ENCODE measurements at places on chromosomes 16 and 17.

DNA sequence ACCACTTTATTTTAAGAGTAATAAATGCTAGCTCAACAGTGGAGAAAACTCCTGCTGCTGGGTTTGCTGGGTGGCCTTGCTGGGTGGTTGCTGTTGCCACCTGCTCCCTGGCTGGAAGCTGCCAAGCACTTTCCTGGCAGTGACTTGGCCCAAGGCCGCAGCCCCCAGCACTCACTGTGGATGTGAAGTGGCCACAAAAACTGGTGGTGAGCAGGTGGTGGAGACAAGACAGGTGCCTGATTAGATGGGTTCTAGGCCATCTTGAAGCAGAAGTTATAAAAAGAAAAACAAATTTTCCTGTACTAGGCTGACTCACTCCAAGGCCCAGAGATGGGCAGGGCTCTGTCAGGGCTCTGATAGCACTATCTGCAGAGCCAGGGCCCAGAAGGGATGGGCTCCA lies 224.7 kb upstream of the NLRP1 start:
- no peaks in the 10 kb centered on the region for H3K4me1 ChIP-seq
- no peak overlapping the region for H3K4me3 ChIP-seq
- no peaks in the 10 kb centered on the region for H3K27me3 ChIP-seq
- no peak for DNase-seq

DNA sequence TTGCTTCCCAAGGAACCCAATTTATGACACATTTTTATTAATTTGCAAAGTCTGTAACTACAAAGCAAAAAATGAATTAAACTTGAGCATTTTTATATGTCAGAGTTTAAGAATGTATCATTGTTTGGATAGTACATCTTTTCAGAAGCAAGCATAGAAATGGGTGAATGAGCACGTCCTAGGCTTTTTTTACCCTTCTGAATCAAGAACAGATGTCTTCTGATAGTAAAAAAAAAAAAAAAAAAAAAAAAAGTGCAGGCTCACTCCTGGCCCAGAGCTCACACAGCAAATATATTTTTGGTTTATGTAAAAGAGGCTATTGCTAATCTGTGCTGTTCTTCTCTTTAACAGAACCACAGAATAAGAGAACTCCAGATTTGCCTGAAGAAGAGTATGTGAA lies 6.3 kb downstream of the TERF2IP start:
- no peak overlapping the region for H3K4me3 ChIP-seq
- no peak overlapping the region for H3K27ac ChIP-seq
- H3K27me3 ChIP-seq, result no peaks in the 10 kb centered on the region
- peaks cover 43% of the 10 kb centered on the region for H3K36me3 ChIP-seq
- DNase-seq, result no peak
- peaks cover 12% of the 10 kb centered on the region for H3K4me1 ChIP-seq

GRCh38 chr16:28913946-28914724 lies 10.9 kb downstream of the RABEP2 start:
- H3K27ac ChIP-seq, result no peak overlapping the region
- H3K36me3 ChIP-seq, result peaks cover 13% of the 10 kb centered on the region
- DNase-seq, result no peak
- no peak overlapping the region for H3K4me3 ChIP-seq
- H3K4me1 ChIP-seq, result no peaks in the 10 kb centered on the region
- no peaks in the 10 kb centered on the region for H3K27me3 ChIP-seq

DNA sequence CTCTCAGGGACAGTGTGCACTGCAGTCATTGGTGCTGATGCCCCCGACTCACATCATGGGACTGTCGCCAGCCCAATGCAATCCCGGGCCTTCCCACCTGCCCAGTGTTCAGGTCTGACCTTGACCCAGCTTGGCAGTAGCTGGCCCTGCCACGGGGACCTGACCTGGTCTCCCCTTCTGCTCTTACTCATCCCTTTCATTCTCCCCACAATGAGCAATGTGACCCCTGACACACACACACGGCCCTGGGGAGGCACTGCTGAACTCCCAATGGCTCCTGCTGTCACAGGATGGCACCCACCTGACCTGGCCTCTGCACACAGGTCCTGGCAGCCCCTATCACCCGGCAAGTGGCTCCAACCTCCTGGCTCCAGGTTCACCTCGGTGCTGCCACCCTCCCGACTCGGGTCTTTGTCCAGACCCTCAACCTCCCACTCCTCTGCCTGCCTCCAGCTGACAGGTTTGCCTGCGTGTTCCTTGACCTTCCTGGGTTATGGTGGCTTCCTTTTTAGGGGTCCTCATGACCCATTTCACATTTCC lies 6.6 kb downstream of the CD300C start:
- H3K4me3 ChIP-seq, result no peak overlapping the region
- H3K36me3 ChIP-seq, result no peaks in the 10 kb centered on the region
- no peak overlapping the region for H3K27ac ChIP-seq

DNA sequence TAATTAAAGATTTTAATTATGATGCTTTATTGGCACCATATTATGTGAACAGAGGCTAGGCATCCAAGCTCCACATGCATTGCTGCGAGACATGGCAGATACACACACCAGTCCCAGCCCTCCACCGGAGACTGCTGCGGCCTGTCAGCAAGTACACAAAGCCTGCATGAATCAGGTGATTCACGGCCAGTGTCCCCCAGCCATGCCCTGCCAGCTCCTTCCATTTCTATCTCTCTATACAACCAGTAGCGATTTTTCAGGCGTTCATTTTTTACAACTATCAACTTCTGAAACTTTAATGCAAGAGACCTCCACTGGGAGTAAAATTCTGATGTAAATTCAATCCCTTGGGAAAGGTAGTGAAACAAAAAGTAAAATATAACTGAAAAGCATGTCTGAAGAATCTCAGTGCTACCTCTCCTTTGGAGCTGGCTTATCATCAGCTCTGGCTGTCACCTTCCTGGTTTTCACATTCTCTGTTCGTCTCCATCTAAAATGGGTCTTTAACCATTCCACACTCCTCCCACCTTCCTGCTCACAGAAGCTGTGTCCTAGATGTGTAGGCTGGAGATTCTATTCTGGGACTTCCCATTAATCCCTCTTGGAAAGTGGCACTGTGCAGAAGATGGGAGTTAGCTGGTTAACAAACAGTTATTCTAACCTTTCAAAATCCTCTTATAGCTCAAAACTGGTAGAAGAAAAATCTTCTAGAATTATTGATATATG lies 32.2 kb downstream of the HS3ST3A1 start:
- H3K27ac ChIP-seq, result peak overlapping the region; percentile 14
- no peak overlapping the region for H3K4me3 ChIP-seq
- no peaks in the 10 kb centered on the region for H3K27me3 ChIP-seq

GRCh38 chr16:72502594-72503005 lies 330.6 kb upstream of the PMFBP1 start:
- no peak overlapping the region for H3K4me3 ChIP-seq
- no peaks in the 10 kb centered on the region for H3K27me3 ChIP-seq
- no peaks in the 10 kb centered on the region for H3K36me3 ChIP-seq
- peaks cover 2% of the 10 kb centered on the region for H3K4me1 ChIP-seq

- no peak for DNase-seq
- no peak overlapping the region for H3K27ac ChIP-seq
- H3K4me1 ChIP-seq, result no peaks in the 10 kb centered on the region
- H3K36me3 ChIP-seq, result no peaks in the 10 kb centered on the region
Observed at GRCh38 chr16:82527101-82527500, 99.7 kb upstream of the CDH13 start.

GRCh38 chr16:56360117-56361008 lies 65.0 kb downstream of the AMFR start:
- peaks cover 17% of the 10 kb centered on the region for H3K4me1 ChIP-seq
- H3K27me3 ChIP-seq, result no peaks in the 10 kb centered on the region
- no peak overlapping the region for H3K4me3 ChIP-seq
- H3K36me3 ChIP-seq, result peaks cover 16% of the 10 kb centered on the region
- no peak overlapping the region for H3K27ac ChIP-seq
- DNase-seq, result no peak

DNA sequence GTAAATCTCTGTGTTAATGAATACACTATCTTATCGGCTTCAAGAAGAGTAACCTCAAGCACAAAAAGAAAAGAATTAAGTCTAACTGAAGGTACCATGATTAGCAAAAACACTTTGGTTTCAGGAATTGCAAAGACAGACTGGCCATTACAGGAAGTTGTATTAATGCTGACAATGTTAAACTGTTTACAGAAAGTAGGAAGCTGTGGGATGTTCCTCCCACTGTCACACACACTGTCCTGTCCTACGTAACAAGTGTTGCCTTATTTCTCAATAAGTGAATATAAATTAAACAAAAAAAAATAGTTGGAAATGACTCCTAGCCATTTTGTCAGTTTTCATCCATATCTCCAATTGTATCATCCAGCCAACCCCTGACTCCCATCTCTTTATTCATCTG lies 8.6 kb downstream of the GNA13 start:
- no peak overlapping the region for H3K4me3 ChIP-seq
- H3K27me3 ChIP-seq, result no peaks in the 10 kb centered on the region
- no peaks in the 10 kb centered on the region for H3K4me1 ChIP-seq
- H3K27ac ChIP-seq, result peak overlapping the region; percentile 16
- DNase-seq, result no peak

- no peak overlapping the region for H3K27ac ChIP-seq
- no peaks in the 10 kb centered on the region for H3K4me1 ChIP-seq
- no peaks in the 10 kb centered on the region for H3K27me3 ChIP-seq
- no peak overlapping the region for H3K4me3 ChIP-seq
- H3K36me3 ChIP-seq, result no peaks in the 10 kb centered on the region
Observed at GRCh38 chr16:48824271-48824670, 214.3 kb upstream of the N4BP1 start.

- H3K4me1 ChIP-seq, result peaks cover 3% of the 10 kb centered on the region
- no peak overlapping the region for H3K27ac ChIP-seq
- H3K4me3 ChIP-seq, result no peak overlapping the region
Observed at GRCh38 chr17:2860045-2860444, 63.8 kb downstream of the RAP1GAP2 start.

DNA sequence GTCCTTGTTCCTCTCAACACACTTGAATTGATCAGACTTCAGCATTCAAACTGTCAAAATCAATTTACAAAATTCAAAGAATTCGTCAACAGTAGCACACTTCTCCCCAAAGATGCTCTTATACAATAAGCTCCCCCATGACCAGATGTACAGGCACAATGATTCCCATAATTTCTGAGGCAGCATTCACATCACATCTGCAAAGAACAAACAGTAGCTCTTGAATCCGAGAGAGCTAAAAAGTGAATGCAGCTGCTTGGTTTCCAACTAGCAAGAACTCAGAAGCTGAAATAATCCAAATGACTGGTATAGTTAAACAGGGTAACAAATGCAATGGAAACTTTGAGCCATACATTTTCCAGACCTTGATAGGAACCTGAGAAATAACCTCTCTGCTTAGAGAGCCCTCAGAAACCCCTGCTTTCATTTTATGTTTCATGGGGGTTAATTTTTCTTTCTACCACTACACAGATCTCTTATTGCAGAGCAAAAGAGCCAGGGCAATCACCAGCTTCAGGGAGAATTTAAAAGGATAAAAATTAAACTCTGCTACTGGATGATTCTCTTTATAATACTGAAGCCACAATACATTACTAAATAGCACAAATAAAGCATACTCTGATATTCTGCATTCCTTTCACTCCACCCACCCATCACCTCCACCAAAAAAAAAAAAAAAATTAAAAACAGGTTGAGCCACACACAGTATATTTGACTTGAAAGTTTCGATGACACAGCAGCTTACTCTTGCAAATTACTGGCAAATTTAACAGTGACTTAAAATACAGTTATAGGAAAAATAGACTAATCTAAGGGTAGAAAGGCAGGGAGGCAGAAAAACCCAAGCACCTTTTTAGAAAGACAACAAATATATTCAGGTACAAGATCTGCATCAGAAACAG lies 23.1 kb upstream of the TMEM97 start:
- no peak for DNase-seq
- H3K36me3 ChIP-seq, result no peaks in the 10 kb centered on the region

DNA sequence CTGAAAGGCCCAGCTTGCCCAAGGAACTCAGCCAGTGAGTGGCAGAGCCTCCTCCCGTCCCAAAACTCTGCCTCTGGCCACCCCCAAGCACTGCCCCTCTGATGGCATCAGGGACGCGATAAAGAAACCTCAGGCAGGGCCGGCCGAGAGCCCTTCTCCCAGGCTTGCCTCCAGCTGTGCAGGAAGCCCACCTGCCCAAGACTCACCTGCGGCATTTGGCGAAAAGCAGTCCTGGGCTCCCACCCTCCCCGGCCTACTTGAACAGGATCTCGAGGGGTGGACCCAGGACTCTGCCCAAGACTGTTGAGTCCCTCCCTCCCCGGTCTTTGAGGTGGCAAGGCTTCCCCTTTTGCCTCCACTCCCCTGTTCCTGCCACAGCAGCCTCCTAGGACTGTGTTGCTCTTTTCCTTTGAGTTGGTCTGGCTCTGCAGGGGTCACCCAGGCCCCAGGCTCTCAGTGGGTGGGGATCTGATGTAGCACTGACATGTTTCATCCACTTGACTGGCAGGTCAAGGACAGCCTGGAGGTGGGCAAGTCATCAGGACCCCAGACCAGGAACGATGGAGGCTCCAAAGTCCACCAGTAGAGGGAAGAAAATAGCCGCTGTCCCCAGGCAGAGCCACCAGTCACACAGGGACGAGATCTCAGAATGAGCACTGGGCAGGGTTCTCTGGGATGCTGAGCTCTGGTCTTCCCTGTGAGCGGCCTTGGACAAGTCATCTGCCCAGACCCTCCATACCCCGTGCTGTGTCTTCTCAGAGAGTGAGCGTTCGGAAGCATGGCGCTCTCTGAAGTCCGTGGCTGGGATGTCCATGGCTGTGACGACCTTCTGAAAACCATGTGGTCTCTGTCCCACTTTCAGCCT lies 111.0 kb upstream of the TNRC6C start:
- no peak for DNase-seq
- no peak overlapping the region for H3K27ac ChIP-seq
- H3K4me1 ChIP-seq, result no peaks in the 10 kb centered on the region
- H3K36me3 ChIP-seq, result no peaks in the 10 kb centered on the region

DNA sequence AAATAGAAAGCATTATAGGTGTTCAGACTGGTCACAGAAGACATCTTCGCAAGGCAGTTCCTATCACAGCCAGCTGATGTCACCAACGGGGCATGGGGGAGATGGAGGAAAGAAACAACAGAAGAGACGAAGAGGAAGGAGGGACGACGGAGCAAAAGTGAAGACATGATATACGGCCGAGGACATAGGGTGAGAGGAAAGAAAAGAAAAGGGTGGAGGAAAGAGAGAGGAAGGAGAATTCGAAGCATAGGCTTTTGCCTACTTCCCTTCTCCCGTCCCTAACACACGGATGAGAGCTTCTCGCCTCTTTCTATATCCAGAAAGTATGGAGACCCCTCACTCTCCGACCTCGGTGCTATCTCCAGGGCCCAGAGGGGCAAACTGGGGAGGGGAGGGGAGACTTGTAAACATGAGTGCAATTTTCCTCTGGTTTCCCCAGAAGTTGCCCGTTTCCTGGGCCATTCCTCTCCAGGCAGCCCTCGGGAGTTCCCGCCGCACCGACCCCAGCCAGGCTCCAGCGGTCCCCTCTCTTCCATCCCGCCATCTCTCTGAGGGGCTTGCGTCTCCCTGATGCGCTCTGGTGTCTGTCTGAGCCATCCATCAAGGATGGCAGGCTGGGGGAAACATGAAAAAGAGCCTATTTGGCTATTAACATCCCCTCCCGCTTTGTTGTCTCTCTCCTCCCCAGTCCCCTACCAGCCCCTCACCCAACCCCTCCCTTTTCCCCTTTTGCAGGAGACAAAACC lies 26.0 kb downstream of the COPZ2 start:
- peak; percentile 56 for DNase-seq
- H3K27me3 ChIP-seq, result no peaks in the 10 kb centered on the region
- peak overlapping the region; percentile 28 for H3K4me3 ChIP-seq
- H3K4me1 ChIP-seq, result peaks cover 31% of the 10 kb centered on the region
- H3K36me3 ChIP-seq, result no peaks in the 10 kb centered on the region

Data from cardiac muscle cell (in vitro differentiated cells and primary cell).